NCI-H2081 (cell line): ENCODE measurements at places on chromosomes 5 and 9.

- no peak for DNase-seq
Observed at GRCh38 chr5:157390551-157391297, 69.3 kb upstream of the NIPAL4 start.

- DNase-seq = peak; percentile 31
Observed at GRCh38 chr5:154757814-154758406, 2.7 kb downstream of the LARP1 start.

GRCh38 chr9:85501882-85502281, 239.9 kb downstream of the AGTPBP1 start:
- no peak for DNase-seq

DNA sequence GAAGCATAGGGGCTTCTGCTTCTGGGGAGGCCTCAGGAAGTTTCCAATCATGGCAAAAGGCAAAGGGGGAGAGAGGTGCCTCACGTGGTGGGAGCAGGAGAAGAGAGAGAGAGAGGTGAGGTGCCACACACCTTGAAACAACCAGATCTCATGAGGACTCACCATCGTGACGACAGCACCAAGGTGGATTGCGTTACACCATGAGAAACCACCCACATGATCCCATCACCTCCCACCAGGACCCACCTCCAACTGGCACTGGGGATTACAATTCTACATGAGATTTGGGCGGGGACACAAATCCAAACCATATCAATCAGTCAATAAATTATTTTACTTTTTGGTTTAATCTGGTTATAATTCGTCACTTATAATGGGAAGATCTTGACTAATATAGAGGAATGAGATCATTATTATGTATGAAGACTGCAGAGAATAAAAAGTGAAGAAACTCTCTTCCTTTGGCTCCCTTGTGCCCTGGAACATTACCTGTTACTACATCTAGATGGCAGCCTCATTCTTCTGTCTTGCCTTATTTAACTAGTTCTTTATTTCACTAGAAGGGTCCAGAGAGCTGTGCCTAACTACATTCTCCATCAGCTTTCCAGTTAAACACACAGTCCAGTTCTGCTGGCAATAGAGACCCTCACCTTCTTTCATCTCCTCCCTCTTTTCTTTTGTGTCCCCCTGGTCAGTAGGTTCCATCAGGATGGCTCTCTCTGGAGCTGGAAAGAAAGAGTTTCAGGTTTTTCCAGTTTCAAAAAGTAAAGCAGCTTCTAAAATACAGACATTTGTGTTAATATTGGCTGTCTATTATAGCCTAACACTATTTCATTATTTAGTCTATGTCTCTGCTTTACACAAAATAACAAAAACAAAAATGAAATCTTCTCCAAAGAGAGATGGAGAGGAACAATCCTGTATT, 21.7 kb upstream of the SPINK7 start:
- peak; percentile 21 for DNase-seq

GRCh38 chr5:159576902-159577301, 246.6 kb upstream of the IL12B start:
- DNase-seq = no peak

DNA sequence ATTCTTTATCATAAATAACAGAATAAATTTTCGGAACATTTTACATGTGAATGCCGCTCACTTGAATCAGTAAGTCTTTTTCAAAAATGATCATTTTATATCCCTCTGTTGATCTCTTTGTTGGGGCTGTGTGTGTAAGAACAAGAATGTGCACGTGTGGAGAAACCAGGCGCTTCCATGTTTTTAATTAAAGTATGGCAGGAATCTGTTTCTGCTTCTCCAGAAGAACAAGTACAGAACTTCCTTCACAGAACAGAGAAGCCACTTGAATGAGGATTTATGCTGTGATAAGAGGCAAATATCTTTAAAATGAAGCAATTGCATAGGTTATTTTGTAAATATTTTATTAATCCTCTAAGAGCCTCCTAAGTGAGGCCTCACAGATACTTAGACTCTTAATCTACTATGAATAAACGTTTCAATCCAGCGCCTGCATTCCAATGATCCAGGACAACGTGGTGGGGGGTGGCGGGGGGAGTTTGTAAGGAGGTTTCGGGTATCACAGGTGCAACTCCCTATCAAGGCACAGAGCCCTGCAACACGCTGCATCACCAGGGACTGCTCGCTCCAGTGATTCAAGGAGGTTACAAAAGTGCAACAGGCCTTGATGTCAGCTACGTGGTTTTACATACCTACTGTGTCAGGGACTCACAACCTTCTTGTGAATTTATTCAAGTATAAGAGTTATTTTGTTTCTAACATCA, 409.2 kb downstream of the BNC2 start:
- no peak for DNase-seq

- DNase-seq = peak; percentile 90
Observed at GRCh38 chr5:58773744-58774441, 191.0 kb downstream of the RAB3C start.

- no peak for DNase-seq
Observed at GRCh38 chr9:32992595-32993238, 8.7 kb downstream of the APTX start.

DNA sequence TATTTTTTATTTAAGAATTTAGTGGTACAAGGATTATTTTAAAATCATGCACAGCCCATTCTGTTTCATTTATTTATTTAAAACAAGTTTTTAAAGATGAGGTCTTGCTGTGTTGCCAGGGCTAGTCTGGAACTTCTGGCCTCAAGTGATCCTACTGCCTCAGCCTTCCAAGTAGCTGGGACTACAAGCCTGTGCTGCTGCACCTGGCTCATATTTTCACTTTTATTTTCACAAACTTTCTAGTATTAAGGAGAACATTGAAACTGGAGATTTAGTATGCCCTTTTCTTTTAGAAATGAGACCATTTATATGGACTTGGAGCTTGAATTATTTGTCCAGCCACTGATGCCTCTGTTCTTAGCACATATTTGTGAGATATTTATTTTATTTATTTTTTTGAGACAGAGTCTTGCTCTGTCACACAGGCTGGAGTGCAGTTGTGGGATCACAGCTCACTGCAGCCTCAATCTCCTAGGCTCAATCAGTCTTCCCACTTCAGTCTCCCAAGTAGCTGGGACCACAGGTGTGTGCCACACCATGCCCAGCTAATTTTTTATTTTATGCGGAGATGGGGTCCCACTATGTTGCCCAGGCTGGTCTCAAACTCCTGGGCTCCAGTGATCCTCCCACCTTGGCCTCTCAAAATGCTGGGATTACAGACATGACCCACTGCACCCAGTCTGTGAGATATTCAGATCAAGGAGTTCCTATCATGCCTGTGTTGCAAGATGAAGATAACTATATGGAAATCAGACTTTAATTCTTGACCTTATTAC, 7.4 kb downstream of the DMXL1 start:
- no peak for DNase-seq

GRCh38 chr5:52065182-52065581, 681.9 kb downstream of the ISL1 start:
- no peak for DNase-seq

- DNase-seq = no peak
Observed at GRCh38 chr5:128263357-128263756, 179.8 kb downstream of the SLC12A2 start.

- DNase-seq = no peak
Observed at GRCh38 chr5:67773411-67774266, 441.9 kb upstream of the PIK3R1 start.

DNA sequence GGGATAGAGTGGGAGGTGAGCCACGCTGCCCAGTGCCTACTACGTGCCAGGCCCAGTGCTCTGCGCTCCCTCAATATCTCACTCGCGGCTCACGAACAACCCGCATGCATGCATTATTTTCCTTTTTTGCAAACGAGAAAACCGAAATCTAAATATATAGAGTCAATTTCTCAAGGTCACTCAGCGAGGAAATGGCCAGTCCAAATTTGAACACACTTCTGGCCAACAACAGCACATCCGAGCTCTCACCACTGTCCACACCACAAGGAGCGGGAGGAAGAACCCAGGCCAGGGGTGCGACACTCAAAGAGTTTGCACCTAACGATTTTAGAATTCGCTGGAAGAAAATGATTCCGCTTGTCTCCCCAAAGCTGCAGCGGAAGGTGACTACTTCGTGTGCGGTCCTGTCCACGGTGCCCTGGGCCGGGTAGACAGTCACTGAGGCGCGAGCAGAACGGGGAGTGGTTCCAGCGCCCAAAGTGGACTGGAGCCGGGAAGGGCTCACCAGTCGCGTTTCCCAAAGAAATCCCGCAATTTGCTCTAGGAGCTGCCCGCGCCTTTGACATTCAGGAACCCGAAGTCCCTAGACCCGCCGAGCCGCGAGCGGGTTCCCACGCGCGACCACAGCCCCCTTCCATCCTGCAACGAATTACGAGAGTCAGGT, 1.1 kb upstream of the TLX3 start:
- no peak for DNase-seq

DNA sequence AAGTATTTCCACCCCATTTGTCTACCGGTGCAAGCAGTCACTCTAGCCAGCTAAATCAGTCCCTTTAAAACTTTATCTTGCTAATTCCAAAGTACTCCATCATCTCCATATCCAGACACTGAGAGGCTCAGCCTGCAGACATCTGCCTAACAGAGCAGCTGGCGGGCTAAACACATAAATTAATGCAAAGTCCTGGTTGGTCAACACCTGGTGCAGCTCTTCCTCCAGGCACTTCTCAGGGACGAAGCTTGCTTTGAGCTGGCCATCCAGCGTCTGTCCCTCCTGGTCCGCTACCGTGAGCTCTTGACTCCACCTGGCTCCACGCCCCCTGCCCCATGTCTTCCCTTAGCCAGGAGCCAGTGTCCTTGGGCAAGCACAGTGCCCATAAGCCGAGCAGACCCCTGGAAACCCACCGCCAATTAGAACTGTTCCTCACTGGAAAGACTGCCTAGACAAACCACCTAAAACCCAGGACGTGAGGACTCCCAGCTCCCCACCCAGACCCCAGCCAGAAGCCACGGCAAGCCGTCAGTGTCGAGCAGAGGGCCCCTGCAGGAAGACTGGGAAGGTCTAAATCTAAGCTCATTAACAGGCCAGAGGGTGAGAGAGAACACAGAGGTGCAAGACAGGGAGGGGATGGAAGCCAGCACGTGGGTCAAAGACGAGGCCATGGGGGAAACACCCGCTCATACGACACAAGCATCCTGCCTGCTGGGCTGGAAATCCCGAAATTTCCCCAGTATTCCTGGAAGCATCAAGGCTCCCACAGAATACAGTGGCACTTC, 120.0 kb downstream of the COL23A1 start:
- DNase-seq = no peak

DNA sequence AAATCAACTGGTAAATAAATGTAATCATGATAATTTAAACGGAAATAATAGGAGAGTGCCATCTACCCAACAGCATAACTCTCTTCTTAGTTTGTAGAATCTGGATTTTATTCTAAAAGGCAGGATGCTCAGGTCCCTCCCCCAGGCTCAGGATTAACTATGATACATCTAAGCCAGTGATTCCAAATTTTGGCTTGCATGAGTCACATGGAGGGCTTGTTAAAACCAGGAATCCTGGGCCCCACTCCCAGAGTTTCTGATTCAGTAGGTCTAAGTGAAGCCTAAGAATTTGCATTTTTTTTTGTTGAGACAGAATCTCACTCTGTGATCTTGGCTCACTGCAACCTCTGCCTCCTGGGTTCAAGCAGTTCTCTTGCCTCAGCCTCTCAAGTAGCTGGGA, 62.3 kb upstream of the ZFR start:
- DNase-seq = no peak

- DNase-seq = no peak
Observed at GRCh38 chr5:164094291-164094690, 588.9 kb downstream of the MAT2B start.

- DNase-seq = no peak
Observed at GRCh38 chr5:149561848-149562247, 10.6 kb upstream of the CSNK1A1 start.

DNA sequence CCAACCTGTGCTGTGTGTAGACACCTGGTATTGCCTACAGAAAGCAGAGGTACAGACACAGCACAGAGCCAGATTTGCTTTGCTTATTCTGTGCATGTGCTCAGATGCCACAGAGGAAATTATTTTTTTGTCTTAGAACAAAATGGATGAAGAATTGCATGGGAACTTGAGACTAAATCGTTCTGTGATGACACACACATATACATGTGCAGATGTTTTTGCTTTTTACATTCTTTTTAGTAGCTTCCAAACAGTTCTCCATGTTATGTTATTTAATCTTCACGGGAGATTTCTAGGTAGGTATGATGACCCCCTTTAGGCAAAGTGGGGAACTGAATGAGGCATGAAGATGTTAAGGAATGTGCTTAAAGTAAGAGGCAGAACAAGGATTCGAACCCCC, 221.5 kb upstream of the PANK3 start:
- DNase-seq = no peak

GRCh38 chr5:134917070-134917815, 12.3 kb downstream of the PCBD2 start:
- DNase-seq = no peak

DNA sequence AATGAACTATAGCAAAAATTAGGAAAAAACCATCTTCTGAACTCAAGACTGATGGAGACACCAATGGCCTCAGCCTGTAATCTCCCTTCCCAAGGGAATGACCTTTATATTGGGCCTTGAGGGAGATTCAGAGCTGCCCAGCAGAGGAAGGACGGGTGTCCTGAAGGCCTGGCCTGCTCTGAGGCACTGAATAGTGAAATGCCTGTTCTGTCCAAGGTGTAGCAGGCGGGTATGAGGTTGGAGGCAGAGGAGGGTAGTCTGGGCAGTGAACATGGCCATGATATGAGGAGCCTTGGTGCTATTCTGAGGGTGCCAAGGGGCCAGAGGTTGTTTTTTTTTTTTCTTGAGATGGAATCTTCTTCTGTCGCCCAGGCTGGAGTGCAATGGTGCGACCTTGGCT, 25.0 kb downstream of the PSD2 start:
- DNase-seq = no peak

DNA sequence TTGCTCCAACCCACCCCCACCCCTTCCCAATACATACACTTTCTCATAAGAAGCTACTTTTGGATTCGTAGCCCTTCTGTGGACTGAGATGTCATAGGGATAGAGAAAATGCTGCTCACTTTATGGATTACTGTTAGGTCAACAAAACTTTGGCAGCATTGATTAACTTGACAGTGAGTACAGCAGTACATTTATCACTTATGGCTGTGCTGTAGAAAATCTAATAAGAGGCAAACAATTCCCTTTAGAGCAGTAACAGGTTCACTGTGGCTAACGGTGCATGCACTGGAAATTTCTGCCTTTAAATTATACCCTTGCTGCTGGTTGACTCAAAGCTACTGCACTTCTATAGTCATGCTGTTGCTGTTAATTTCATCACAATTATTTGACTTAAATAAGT, 59.2 kb downstream of the PPIC start:
- no peak for DNase-seq

- DNase-seq = no peak
Observed at GRCh38 chr9:115764645-115765044, 388.9 kb upstream of the PAPPA start.

- DNase-seq = no peak
Observed at GRCh38 chr5:134086943-134087305, 27.6 kb upstream of the TCF7 start.

DNA sequence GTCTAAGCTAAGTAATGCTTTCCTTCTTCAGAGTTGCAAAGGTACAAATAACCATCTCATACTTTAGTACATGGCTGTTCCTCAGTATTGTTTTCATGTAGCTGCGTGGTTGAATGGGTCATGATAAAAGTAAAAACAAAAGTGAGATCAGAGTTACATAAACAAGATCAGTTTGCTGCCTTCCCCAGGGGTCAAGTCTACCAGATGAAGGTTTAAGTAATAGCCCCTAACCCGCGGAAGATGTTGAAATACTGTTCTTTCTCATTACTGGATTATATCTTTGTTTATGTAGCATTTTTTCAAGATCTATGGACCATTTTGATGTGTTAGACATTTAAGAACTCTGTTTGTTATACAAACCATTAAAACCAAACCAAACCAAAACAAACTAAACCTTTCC, 34.1 kb upstream of the ARRDC3 start:
- no peak for DNase-seq

GRCh38 chr9:113567361-113568080, 104.0 kb downstream of the RGS3 start:
- no peak for DNase-seq
